T-helper 1 cell (primary cell): ENCODE measurements at places on chromosomes 3 and 15.

DNA sequence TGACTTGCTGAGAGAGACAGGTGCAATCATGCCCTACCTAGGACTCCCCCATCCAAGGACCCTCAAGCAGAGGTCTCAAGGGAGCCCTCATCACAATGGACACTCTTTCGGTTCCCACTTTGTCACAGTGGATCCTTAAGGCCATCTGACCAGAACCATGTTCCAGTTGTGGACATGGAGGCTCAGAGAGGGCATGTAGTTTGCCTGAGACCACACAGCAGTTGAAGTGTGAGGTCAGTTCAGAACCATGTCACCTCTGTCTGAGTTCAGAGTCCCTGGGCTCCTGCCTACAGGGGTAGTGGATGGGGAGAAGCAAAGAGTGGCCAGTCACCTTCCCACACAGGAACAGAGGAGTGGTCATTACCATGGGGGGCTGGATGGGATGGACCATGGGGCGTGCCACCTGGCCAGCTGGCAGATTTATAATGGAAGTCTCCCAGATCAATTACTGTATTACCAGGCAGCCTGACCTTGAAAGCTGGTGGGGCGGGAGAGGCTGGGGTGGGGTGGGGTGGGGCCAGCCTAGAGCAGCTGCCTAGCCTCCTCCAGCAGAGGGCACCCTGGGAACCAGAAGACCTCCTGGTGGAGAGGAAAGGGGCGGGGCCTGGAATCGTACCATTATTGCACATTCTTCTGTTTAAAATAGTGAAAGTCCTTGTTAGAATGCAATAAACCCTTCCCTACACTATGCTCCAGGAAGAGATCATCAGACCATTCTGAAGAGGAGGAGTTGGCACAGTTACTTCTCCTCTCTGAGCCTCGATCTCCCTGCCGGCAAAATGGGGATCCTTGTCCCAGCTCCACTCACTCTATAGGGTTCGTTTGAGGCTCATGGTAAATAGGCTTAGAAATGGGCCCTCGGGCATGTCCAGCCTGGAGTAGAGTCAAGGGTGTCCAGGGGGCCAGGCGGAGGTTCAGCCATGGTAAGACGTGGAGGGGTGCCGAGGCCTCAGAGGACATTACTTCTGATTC is 26.9 kb upstream of the LINGO1 start:
- DNase-seq: no peak

DNA sequence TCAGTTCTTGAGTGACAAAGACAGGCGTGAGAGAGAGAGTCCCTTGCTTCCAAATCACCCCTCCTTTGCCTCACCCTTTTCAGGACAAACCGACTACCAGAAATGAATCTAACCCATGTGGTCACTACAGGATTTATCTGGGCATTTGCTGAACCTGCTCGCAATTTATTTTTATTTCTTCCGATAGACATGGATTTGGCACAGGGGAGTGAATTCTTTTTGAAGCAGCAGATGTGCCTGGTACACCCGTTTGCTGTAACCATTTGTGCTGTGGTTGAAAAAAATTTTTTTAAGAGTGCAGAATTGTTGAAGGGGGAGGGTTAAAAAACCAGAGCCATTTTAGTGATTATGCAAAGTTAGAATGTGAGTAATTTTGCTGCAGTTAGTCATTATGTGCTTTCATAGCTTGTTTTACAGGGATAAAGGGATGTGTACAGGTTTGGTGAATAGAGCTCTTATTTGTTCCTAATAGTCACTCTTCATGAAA is 442.0 kb downstream of the LPP start:
- DNase-seq: no peak

- DNase-seq: no peak
Measured at GRCh38 chr3:117881210-117881609, 1153.4 kb downstream of the IGSF11 start.

GRCh38 chr15:70154718-70155347 is 57.1 kb upstream of the TLE3 start:
- DNase-seq: no peak

- DNase-seq: no peak
Measured at GRCh38 chr3:123952844-123953520, 8.0 kb downstream of the CCDC14 start.

DNA sequence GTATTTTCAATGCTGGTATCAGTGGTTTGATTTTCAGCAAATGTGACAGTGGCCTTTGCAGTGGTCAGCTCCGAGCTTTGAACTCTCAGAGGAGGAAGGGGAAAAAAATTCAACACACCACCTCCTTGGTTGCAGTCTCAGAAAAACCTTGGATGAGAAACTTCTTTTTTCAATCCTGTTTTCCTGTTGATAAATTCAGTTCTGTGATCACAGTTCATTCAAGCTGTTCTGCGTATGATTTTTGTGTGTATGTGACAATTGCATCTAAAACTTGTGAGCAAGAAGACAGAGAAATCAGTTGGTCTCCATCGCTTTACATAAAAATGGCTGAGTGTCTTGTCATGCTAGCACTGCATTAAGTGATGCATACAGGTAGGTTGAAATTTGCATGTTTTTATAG is 19.2 kb downstream of the ZBTB38 start:
- DNase-seq: no peak

- no peak for DNase-seq
Measured at GRCh38 chr15:101262551-101262950, 10.7 kb upstream of the CHSY1 start.

DNA sequence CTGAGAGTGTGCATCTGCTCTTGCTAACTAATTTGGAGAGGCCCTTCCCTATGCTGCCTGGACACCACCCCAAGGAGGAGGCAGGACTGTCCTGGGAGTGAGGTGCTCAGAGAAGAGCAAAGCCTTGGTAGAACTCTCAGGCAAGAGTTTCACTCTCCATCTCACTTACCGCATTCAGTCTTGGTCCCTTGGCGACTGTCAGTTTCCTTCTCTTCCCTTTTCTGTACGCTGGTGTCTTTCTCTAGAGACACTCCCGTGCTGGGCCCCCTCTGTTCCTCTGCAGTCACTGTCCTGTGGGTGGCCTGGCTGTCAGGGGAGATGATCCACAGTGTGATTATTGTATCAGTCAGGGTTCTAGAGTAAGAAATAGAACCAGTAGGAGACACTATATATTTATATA is 44.0 kb downstream of the IDH2 start:
- no peak for DNase-seq

DNA sequence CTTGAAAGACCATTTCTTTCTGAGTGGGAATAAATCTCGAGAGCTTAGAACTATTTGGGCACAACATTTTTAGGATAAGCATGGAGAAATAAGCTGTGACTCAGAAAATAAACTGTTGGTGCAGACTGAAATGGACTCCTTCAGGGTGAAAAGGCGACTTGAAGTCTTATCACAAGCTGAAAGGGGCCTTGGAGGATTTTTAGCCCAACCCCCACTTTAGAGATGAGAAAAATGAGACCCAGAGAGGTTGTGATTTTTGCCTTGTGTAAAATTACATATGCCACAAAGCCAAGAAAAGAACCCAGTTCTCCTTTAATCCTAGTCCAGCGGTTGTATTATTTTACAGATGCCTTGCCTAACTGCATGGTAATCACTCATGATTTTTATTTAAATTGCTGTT is 1.5 kb downstream of the ATP1B3 start:
- DNase-seq: no peak

GRCh38 chr3:37519661-37520060 is 342.0 kb upstream of the CTDSPL start:
- no peak for DNase-seq

- DNase-seq: no peak
Measured at GRCh38 chr15:69996321-69997160, 101.2 kb downstream of the TLE3 start.

- DNase-seq: no peak
Measured at GRCh38 chr3:14857506-14857905, 38.7 kb downstream of the FGD5 start.

- no peak for DNase-seq
Measured at GRCh38 chr15:99721896-99722295, 11.3 kb downstream of the LYSMD4 start.
